Activated CD4-positive, alpha-beta T cell treated with anti-CD3 and anti-CD28 coated beads for 1 hour (primary cell): ENCODE measurements at places on chromosomes 4 and X.

- DNase-seq, result no peak
Measured at GRCh38 chrX:37786624-37787422, 7.0 kb downstream of the CYBB start.

DNA sequence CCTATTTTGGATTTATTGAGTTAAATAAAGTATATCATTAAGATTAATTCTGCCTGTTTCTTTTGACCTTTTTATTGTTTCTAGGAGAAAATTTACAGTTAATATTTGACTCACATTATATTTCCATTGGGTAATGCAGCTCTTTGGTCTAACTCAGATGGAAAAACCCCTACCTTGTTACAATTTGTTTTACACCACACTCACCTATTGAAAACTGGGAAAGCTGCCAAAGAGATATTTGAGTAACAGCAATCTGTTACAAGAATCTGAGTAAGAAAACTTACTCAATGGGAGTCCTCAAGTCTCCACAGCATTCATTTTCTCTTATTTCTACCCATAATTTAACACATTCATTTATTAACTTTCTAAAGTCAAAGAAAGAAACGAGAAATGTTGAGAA, 108.0 kb upstream of the TLL1 start:
- no peak for DNase-seq

GRCh38 chr4:144720491-144720890, 74.5 kb downstream of the HHIP start:
- DNase-seq, result no peak

DNA sequence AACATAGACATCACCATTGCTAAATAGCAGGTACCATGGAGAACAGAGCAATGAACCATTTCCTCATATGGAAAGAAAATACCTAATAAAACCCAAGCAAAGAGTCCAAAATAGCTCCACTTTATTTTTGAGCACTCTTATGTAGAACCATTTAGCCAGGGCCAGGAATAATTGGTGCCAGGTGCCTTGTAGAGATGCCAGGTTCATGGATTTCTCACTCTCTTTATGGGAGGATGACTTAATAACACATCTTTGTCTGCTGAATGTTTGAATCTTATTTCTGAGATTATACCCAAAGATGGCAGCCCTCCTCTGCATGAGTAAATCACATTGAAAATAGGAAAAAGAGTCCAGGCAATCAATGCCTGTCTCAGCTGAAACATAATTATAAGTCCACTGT, 212.3 kb upstream of the SFRP2 start:
- no peak for DNase-seq

DNA sequence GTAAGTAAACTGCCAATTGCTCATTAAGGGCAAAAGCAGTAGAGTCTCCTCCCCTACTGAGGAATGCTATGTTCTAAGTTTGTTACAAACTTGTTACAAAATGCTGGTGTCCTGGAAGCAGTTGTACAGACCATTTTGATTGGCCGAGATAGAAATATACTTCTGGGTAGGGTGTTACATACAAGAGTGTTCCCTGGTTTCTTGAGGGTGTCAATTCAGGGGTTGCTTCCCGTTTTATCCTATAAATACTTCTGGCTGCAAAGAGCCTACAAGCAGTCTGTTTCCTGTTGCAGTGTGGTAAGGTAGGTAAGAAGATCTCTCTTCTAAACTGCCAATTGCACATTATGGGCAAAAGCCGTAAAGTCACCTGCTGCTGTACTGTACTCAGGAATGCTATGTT, 5.7 kb downstream of the TRPC5OS start:
- DNase-seq, result no peak

DNA sequence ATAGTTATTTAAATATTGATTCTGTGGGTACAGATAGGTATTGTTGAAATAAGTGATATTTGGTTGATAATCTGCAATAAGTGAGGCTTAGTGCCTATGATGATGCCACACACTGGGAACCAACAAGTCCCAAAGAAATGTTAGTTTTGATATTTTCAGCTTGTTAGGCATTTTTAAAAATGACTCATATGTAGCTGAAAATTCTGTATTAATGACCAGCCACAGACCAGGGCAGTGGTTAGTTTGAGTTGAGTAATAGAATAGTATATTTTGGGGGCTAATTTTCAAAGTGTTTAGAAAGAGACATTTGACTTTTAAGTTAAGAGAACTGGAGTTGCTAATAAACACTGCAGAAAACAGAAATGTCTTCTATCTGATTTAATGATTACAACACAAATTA, 9.4 kb downstream of the INTU start:
- no peak for DNase-seq

DNA sequence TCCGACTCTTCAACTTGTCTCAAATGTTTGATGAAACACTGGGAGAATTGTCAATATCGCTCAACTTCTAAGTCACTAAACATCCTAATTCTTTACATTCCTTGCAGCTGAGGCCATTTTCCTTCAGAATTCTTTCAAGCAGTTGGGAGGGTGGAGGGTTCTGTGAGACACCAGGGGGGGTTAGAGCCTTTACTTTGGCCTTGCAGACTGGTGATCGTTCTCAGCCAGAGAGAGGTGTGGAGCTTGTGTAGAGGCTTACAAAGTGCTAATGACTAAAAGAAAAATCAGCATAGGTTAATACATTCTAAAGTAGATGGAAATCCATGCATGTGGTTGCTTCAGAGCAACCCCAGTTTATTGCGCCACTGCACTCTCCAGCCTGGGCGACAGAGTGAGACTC, 21.3 kb upstream of the SOX3 start:
- no peak for DNase-seq

DNA sequence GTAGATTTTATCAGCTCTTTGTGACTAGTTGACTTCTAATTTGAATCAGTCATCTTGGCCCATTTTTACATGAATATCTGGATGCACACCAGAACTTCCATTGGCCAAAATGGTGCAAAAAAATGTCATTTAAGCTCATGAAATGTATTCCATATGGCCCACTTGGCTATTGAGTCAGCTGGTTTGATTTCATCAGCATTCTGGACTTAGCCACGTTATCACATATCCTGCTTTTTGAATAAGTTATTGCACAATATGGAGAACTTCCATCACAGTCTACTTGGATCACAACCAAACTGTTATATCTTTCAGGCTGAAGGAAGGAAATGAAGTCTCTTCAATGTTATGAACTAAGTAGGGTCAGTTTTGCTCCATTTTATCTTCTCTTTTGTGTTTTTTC, 640.6 kb downstream of the PCDH7 start:
- DNase-seq, result no peak

DNA sequence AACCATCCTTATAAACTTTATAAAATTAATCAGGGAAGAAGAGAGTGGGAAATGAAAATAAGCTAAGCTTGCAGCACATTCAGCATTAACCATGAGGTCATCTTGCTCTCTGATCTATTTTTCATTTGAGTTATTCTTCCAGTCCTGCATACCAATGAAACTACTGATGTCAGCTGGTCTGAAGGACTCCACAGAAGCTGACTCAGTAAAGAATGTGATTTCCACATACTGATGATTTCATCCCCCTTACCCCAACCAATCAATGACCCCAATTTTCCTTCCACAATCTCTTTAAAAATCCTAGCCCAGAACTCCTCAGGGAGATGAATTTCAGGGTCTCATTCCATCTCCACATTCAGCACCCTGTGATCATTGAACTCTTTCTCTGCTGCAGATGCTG, 18.8 kb upstream of the DSPP start:
- DNase-seq, result no peak

- no peak for DNase-seq
Measured at GRCh38 chrX:102833136-102833535, 103.9 kb upstream of the RAB40AL start.

DNA sequence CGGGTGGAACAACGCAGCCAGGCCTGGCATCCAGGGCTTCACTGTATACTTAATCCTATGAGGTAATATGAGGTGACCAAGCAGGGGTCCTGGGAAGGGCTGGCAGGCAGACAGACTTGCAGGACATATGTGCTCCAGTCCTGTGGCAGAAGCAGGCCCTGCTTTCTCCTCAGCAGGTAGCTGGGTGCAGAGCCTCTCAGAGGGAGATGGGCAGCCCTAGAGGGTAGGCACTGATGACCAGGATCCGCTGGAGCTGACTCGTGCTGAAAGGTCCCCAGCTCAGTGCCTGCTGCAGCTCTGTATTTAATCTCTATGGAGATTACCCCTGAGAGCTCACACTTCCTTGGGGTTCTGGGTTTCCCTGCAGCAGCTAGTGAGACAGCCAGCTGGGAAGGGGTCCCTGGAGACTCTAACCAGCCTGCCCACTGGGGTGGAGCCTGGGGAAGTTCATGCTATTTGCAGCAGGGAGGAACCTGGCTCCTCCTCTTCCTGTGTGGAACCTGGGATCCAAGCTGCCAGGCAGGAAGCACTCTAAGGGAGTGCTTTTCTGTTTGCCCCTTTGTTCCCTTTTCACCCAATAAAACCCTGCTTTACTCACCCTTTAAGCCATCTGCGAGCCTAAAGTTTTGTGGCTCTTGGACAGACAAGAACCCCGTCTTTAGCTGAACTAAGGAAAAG, 339.2 kb downstream of the DCAF12L2 start:
- DNase-seq, result no peak

DNA sequence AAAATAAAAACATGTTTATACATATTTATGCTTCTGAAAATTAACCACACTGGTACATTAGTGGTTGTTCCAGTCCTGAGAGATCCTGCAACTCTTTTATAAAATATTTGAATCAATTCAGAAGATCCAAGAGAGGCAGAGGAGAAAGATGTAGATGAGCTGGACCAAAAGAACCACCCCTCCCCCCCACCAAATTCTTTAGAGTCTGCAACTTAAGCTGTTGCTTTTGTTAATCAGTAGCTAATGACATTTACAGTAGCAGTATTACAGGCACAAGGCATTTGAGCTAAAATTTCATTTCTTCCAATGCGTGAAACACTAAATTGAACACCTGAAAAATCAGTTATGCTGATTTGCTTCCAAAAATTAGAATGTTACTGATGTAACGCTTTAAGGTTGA, 61.5 kb downstream of the PDK3 start:
- no peak for DNase-seq

DNA sequence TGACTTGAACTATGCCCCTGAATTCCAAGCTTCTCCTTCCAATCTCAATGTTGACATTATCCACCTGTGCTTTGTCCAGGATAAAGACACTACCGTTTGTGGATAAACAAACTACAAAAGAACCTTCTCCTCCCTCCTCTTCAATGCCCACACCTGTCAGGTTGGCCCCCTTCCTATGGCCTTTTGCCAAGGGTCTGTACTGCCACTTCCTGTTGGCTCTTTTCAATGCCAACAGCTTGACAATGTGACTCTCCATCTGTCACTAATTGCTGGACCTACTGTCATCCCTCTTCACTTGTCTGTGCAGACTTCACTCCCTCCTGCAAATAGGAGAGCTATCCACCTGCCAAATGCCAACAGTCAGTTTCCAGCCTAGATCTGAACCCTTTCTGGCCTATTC, 35.8 kb upstream of the MID1 start:
- no peak for DNase-seq

DNA sequence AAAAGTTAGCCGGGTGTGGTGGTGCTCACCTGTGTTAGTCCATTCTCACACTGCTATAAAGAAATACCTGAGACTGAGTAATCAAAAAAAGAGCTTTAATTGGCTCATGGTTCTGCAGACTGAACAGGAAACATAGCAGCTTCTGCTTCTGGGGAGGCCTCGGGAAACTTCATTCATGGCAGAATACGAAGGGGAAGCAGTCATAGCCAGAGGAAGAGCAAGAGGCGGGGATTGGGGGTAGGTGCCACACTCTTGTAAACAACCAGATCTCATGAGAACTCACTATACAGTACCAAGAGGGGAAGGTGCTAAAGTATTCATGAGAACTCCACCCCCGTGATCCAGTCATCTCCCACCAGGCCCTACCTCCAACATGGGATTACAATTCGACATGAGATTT, 64.1 kb downstream of the BEND4 start:
- DNase-seq, result no peak

- DNase-seq, result no peak
Measured at GRCh38 chr4:136136601-136137000, 1395.7 kb downstream of the PCDH18 start.

GRCh38 chr4:8201321-8201781, 2.3 kb downstream of the SH3TC1 start:
- DNase-seq, result no peak

DNA sequence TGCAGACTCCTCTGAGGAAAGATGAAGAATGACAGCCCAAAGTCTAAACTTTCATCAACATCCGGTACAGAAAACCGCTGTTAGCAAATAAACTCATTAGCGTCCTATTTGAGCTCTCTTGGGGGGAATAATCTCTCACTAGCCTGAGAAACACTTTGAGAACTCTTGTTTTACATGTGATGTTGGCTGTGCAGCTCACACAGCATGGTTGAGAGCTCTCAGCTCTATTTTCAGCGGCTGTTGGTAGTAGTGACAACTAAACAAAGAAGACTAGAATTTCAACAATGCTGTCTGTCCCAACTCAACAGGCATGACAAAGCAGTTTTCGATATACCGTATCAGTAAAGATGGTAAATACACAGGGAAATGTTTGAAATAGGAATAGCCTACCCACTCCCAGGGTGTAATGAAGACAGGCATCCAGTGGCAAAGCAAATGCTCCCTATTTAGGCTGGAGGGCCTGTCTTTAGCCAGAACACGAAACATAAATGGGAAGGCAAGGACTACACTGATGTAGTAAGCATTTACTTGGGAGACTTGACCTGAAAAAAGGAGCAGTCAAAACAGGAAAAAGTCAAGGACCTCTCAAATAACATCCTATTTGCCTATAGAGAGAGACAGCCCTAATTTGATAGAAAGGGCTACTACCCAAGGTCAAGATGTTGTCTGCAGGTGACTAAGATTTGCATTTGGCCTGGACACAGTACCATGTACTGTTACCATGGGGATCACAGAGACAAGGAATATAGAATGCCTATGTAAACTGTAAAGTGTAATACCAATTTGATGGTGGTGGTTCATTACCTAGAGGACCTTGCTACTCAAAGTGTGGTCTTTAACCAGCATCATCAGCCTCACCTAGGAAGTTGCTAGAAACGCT, 60.4 kb downstream of the PPEF2 start:
- DNase-seq, result no peak

GRCh38 chr4:38334791-38335190, 329.2 kb upstream of the KLF3 start:
- no peak for DNase-seq

GRCh38 chrX:150763810-150764209, 70.6 kb downstream of the MTMR1 start:
- DNase-seq, result no peak

GRCh38 chr4:43932448-43932847, 516.2 kb downstream of the KCTD8 start:
- no peak for DNase-seq

GRCh38 chr4:141350122-141350905, 129.6 kb downstream of the ZNF330 start:
- no peak for DNase-seq

- DNase-seq, result no peak
Measured at GRCh38 chr4:76950956-76951671, 1.6 kb downstream of the SEPTIN11 start.
